Esophagus mucosa (tissue), 1 donor: ENCODE measurements at places on chromosomes 5 and 9. TPM values are rescaled to one million over a fixed set of nuclear protein-coding genes. Genes with fewer than 3 reads are reported as not detected.

NAIP gene
- 4.2 TPM for total RNA-seq

C9orf153 gene
- total RNA-seq: 0.12 TPM

PRLR gene
- total RNA-seq: 7.6 TPM

SPINK4 gene
- total RNA-seq: not detected

TMOD1 gene
- 0.60 TPM for total RNA-seq

SPATA31D4 gene
- not detected for total RNA-seq

C5orf58 gene
- not detected for total RNA-seq

FOXD4L3 gene
- not detected for total RNA-seq

TEX48 gene
- total RNA-seq: not detected

CCL27 gene
- 0.20 TPM for total RNA-seq

SH3TC2 gene
- 3.4 TPM for total RNA-seq

ISCA1 gene
- 15.4 TPM for total RNA-seq

SOHLH1 gene
- not detected for total RNA-seq

NUTM2F gene
- total RNA-seq: not detected

UBLCP1 gene
- total RNA-seq: 24.0 TPM

CBY3 gene
- not detected for total RNA-seq

LMX1B gene
- total RNA-seq: not detected

WDR70 gene
- 24.7 TPM for total RNA-seq

CTNND2 gene
- total RNA-seq: not detected

SPRY4 gene
- 2.6 TPM for total RNA-seq

PCDHB16 gene
- 0.48 TPM for total RNA-seq

CCDC180 gene
- 0.72 TPM for total RNA-seq

GPRIN1 gene
- total RNA-seq: 1.9 TPM

NR5A1 gene
- not detected for total RNA-seq

ZNF883 gene
- total RNA-seq: 1.0 TPM

TPM2 gene
- 31.2 TPM for total RNA-seq

CNTLN gene
- total RNA-seq: 2.5 TPM

GOLGA1 gene
- total RNA-seq: 17.6 TPM

SLC45A2 gene
- not detected for total RNA-seq

PCDHA5 gene
- 0.08 TPM for total RNA-seq

TMEM252 gene
- total RNA-seq: not detected

PCDHGA9 gene
- total RNA-seq: 3.1 TPM

PDZD2 gene
- 20.8 TPM for total RNA-seq

DPM2 gene
- 25.7 TPM for total RNA-seq

TRIP13 gene
- total RNA-seq: 12.5 TPM
